Renal cortex interstitium (tissue), 15 donors: ENCODE measurements at places on chromosomes 13 and 19. TPM values are rescaled to one million over a fixed set of nuclear protein-coding genes. Genes with fewer than 3 reads are reported as not detected.

- no peak for DNase-seq
Measured at GRCh38 chr19:16442386-16443276, 29.1 kb downstream of the EPS15L1 start.

DNA sequence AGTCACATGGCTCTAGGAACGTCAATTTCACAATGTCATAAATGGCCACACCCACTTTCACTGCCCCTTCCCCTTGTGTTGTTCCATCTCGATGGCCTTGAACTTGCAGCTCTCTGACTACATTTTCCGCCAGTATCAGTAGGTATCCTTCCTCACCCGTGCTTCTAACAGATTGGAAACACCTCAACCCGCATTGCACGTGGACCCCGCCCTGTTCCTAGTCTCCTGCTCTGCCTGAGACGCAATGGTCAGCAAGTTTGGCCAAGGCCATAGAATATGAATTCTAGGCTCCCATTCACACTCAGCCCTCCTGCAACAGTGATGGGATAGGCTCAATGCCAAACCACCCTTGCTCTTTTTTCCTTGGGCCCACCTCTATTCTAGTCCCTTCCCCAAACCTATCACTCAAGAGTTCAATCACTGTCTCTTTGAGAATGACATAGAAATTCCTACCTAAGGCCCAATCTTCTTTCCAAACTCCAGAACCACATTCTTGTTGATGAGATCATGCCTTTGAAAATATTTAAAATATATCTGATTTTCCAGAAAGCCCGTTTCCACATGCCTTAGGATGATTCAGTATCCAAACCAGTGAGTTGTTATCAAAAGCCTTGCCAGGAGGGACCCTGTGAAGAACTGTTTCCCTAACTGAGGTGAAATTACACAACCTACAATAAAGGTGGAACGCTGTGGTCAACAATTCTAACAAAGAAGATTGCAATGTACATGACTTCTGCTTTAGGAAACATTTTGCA lies 334.6 kb downstream of the MYO16 start:
- no peak for DNase-seq

- peak; percentile 84 for DNase-seq
Measured at GRCh38 chr19:47035127-47036096, 13.0 kb downstream of the TMEM160 start.

DNA sequence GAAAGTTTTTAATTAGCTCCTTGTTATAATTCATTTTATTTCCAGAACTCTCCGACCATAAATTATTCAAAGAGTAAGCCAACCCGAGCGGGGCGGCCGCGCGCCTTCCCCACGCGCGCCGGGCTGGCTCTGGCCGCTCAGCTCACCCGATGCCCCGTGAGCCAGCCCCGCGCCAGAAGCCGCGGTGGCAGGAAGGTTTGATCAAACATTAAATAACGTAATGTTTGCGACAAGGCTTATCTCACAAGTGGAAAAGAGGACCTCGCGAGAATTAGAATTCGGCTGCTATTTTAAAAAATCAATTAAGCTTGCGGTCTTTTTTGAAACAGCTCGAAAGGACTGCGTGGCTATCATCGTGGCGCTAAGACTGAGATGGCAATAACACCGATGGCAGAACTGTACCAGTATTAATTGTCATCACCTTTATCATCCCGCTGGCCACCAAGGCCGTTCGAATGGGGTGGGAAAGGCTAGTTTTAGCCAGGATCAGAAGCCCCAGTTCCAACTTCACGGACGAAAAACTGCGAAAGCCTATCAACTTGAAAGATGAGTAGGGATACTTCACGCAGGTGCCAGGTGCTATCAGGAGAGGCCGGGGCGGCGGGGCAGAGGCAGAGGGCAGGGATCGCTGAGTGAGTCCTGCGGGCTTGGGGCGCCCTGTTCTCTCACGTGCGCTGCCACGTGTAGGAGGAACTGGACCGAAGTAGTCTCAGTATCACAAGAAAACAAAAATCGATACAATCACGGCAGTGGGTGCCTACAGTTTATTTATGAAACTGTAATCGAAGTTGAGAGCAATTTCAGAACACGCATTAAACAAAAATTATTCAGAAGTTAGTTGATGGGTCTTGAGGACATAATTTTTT lies 6.4 kb downstream of the POU4F1 start:
- no peak for DNase-seq

GRCh38 chr13:29713839-29714238 lies 118.4 kb upstream of the SLC7A1 start:
- no peak for DNase-seq

DNA sequence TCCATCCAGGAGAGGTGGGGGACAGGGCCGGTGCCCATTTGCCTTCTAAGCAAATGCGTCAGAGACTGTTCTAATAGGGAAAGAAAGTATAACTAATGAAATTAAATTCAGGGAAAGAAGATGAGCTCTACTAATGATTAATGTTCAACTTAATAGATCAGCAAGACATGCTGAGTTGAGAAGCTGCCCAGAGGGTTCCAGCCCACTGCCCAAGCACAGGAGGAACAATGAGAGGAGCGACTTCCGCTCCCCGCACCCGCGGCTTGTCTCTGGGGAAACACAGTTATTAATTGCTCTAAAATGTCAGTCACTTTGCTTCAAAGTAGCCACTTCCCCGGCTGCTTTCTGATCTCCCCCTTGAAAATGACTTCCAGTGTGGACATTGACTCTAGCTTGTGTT lies 331.3 kb downstream of the UQCRFS1 start:
- peak; percentile 9 for DNase-seq

DNA sequence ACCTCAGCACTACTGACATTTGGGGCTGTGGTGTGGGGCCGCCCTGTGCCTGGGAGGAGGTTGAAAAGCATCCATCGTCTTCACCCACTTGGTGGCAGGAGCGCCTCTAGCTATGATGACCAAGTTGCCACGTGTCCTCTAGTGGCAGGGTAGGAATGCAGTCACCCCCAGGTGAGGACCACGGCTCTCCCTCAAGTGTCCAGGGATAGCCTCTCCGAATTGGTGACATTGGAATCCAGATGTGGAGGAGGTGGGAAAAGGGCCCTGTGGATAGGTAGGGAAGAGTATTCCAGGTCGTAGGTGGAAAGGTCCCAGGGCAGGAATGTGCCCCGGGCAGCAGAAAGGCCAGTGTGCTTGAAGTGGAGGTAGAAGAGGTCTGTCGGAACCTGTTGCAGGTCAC lies 37.6 kb downstream of the ARHGEF18 start:
- DNase-seq, result no peak

DNA sequence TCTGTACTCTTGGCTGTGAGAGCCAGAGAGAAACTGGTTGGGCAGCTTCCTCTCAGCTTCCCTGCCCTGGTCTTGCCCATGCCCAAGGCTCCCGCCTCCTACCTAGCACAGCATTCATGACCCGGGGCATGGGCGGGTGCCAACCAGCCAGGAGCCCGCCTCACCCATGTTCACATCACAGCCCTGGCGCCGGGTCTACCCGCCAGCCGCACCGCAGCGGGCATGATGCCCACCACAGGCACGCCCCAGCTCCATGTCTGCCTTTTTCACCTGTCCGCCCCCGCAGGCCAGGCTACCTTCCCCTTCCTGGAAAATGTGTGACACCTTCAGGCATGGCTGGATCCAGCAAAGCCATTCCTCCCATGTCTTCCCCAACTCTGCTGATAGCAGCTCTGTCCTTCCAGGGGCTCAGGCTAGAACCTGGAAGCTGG lies 42.1 kb downstream of the PTPRS start:
- DNase-seq, result no peak

DNA sequence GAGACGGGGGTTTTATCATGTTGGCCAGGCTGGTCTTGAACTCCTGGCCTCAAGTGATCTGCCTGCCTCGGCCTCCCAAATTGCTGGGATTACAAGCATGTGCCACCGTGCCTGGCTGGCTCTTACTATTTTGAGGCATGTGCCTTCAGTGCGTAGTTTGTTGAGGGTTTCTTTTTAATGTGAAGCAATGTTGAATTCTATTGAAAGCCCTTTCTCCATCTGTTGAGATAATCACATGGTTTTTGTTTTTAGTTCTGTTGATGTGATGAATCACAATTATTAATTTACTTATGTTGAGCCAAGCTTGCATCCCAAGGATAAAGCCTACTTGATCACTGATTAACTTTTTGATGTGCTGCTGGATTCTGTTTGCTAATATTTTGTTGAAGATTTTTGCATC lies 290.9 kb downstream of the KCNRG start:
- DNase-seq, result no peak

- DNase-seq, result no peak
Measured at GRCh38 chr19:3537438-3538240, 1.3 kb upstream of the TEKTIP1 start.

- DNase-seq, result no peak
Measured at GRCh38 chr13:70666883-70667556, 558.8 kb upstream of the KLHL1 start.

DNA sequence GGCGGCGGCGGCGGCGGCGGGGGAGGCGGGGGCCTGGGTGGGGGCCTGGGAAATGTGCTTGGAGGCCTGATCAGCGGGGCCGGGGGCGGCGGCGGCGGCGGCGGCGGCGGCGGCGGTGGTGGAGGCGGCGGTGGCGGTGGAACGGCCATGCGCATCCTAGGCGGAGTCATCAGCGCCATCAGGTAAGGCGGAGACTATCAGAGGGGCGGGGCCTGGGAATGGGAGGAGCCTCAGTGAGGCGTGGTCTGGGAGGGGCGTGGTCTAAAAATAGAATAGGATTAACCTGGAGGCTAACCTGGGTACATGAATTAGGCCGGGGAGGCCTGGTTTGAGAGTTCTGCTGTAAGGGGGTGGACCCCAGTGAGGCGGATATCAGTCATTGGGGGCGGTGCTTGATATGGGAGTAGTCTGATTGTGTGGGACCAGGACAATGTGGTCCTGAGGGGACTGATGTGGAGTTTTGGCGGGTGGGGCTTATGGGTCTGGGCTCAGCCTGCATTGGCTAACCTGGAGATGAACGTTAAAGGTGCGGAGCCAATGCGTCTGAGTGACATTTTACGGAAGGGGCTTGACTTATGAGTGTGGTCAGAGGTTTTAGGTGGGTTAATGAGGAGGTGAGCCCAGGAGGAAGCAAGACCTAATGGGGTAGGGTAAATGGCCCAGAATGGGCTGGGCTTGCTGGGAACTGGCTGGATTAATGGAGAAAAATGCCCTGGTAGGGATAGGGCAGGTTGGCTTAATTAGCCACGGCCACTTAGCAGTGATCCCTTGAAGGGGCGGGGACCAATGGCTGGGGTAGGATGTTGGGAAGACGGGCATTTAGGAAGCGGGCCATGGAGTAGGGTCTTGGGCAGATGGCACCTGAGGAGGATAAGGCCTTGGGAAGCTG lies 1.4 kb downstream of the CAPNS1 start:
- no peak for DNase-seq

DNA sequence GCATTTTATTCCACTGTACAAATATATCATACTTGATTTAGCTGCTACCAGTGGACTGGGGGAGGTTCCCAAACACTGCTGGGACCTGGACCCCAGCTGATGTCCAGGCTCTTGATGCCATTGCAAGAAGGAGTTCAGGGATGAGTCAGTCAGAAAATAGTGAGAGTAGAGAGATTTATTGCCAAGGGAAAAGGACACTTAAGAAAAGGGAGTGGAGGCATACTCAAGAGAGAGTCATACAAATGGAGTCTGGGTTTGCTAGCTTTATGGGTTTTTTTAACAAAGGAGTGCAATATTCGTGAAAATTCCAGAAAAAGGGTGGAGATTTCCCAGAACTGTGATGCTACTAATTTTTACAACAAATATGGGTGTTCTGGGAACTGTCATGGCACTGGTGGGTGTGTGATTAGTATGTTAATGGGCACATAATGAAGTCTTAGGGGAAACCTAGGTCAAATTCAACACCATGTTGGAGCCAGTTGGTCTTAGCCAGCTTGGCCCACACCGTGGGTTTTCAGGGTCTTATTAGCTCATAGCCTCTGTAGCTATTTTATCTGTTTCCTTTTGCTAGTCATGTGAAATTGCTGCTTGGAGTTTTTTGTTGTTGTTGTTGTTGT lies 36.2 kb downstream of the GPC6 start:
- no peak for DNase-seq

- DNase-seq, result no peak
Measured at GRCh38 chr13:44474122-44474910, 100.7 kb downstream of the SERP2 start.

DNA sequence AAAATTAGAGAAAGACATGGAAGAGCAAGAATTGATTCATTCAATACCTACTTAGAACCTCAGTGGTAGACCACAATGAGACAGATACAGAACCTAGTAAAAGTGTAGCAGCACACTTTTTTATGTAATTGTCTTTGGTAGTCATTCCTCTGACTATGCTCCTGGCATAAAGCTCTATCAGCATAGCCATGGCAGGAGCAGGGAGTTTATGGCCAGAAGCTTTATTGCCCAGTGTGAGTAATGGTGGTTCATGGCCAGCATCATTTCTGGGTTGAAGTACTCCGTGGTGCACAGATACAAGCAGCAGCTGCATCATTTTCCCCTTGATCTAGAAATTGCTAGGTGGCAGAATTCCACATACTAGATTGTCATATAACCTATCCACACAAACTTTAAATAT lies 352.6 kb downstream of the TBC1D4 start:
- no peak for DNase-seq

DNA sequence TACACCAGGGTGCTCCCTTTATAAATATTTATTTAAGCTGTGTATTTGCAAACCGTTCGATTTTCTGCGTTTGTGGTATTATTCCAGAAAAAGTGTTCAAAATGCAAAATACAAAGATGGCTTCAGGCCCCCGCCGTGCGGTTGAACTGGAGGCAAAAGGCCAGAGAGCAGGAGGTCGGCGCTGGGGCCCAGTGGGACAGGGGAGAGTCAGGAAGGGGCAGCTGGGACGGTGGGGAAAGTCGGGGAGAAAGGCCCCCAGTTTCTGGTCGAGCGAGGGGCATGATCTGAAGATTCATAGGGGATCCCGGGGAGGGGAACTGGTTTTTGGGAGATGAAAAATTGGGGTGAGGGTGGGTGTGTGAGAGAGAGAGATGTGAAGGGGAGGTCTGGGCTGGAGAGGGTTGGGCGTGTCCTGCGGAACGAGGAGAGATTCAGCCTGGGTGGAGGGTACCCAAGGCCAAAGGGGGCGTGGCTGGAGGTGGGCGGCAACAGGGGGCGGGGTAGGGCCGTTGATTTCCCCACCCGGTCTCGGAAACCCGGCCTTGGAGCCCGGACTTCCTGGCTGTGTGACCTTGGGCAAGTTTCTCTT lies 678 bp downstream of the ISOC2 start:
- DNase-seq, result no peak

Gene ONECUT3
- polyA plus RNA-seq, result 0.08 TPM

Gene ATXN8OS
- polyA plus RNA-seq, result 0.44 TPM

Gene DLEU7
- 1.4 TPM for polyA plus RNA-seq

Gene RPL18A
- 1,083 TPM for polyA plus RNA-seq

Gene LMTK3
- 3.6 TPM for polyA plus RNA-seq

Gene ACP7
- polyA plus RNA-seq, result 0.38 TPM

Gene ZNF440
- 21.5 TPM for polyA plus RNA-seq
